ENCODE measurements at places on chromosomes 12 and 14.

DNA sequence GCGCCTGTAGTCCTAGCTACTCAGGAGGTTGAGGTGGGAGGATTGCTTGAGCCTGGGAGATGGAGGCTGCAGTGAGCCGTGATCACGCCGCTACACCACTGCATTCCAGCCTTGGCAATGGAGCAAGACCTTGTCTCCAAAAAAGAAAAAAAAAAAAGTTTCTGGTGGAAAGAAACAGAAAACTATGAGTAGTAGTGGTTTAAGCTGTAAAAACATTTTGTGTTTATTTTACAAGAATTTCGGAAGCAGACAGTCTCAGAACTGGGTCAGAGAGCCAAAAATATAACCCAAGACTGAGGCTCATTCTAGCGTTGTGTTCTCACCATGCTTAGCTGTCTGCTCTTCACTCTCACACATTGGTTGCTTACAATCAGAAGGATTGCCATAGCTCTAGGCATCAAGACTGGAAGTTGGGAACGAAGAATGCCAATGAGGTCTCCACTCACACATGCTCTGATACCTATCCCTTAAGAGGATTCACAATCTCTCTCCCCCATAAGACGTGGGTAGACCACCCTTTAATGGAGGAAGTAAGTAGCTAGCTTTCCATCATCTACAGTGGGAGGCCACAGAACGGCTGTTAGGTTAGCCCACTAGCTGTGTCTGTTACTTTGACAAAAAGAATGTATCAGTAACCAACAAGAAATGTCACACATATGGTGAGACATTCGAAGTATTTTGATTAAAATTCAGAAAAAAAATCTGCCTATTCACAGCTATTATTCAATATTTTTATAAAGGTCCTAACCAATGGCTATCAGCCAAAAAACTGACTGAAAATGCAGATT is 117.6 kb upstream of the RASSF8 start:
- no peak for DNase-seq

DNA sequence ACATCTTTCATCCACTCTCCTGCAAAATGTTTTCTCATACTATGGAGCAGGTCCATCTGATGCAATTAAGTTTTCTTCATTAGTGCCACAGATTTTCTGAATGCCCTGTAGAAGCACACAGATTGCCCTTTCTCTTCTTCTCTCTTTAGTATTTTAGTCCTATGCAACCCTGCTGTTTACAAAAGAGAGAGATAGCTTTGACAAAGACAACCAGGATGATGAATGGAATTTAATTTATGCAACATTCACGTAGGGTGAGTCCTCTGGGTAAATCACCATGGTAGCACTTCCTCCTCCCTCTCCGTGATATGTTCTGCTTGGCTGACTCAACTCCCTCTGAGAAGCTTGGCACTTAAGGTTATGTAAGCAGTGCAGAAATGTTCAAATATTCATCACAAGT is 400.9 kb upstream of the PDE3A start:
- no peak for DNase-seq

GRCh38 chr14:19917955-19918518 is 2.4 kb upstream of the OR4K5 start:
- no peak for DNase-seq

DNA sequence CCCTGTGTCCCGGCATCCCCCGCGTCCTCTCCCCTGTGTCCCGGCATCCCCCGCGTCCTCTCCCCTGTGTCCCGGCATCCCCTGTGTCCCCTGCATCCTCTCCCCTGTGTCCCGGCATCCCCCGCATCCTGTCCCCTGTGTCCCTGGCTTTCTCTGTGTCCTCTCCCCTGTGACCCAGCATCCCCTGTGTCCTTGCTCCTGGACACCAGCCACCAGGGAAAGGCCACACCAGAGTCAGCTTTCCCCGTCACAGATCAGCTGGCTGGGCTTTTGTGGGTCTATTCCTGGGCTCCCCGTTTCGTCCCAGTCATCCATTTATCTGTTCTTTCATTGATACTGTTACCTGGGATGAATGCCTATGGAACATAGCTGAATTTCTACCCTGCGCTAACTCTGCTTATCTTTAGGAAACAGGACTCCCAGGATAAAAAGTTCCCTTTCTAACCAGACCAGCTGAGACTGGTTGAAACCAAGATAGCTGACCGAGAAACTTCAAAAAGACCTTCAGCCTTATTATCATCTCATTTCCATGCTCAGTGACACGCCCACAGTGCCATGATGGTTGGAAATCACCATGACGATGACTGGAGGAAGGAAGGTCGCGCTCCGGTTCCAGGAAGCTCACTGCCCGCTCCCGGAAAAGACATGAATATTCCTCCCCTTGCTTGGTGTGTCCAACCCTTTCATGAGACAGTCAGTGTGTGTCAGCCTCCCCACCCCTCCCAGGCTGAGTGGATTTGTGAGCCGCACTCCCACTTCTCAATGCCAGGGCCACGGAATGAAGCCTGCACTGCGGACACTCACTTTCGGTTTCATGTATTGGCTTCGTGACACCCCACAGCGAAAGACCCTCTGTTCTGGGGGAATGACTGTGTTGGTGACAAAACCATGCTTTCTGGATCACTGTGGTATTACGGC is 276.4 kb upstream of the SFSWAP start:
- no peak for DNase-seq

GRCh38 chr12:31768046-31768445 is 39.2 kb upstream of the AMN1 start:
- no peak for DNase-seq

- DNase-seq: no peak
These were observed 19.7 kb upstream of the VSX2 start for GRCh38 chr14:74219277-74220205.

DNA sequence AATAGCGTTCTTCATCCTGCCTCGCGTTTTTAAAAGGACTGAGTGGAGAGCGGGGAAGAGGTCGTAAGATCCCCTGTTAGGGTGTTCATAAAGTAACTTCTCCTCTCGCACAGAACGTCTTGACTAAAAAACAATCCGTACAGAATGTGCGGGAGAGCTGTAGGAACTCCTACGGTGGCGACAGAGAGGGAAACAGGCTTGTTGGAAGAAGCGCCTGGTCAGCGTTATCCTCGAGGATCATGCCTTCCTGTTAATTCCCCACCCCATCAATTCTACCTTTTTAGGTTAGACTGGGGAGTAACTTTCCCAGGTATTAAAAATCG is 399 bp upstream of the WASHC4 start:
- no peak for DNase-seq

DNA sequence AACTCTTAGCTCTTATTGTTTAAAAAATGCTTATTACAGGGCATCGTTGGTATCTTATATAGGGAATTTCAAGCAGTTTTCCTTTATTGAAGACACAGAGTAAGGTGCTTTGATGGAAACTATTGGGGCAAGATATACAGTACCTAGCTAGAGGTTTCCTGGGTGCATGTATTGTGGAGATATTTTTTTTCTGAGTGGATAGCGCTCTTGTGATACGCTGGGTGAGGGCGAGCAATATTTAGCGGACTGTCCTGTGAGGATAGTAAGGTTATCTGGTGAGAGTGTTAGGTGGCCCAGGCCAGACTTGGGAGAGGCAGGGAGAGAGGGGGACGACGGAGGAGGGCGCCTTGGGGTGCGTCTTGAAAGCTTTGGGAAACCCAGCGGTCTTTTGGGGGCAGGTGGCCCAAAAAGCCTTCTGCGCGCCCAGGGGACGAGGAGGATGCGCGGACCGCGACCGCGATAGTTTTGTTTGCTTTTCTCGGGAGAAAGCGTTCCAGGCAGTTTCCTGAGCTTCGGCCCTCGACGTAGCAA is 596 bp upstream of the BICD1 start:
- DNase-seq: no peak

DNA sequence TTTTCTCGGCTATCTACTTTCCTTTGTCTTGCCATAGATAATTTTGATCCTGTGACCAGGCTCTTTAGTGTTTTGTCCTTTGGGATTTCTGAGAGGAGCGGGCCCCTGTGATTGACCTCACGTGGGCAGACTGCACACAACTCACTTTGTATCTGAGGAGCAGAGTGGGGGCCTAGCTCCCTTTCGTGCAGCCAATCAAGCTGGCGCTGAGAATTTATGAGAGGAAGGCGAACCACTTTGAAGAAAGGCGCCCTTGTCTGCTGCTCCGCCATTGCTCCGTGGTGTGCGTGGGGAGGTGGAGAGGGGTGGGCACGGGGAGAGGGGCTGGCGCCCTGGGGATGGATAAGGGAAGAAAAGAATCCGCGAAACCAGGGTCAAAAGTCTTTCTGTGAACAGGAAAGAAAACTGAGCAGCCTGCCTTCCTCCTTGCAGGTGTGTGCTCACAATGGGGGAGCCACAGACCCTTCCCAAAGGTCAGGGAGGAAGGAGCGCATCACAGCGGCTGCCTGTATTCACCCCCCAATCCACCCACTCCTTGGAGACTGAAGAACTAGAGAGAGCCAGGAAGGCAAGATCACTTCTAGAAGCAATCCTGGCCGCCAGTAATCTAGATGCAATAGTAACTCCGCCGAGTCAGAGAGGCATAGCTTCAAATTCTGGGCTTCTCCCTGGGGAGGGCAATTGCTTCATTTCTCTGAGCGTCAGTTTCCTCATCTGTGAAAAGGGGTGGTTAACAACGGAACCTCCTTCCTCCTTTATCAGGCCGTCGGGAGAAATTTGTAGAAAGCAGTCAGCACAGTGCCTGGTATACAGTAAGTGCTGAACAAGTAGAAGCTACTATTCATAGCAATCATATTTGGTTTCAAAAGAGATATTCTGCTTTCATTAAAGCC is 24.9 kb upstream of the MED13L start:
- no peak for DNase-seq
